ENCODE measurements at places on chromosomes 2 and 18.

GRCh38 chr18:36066686-36067054 lies 689 bp downstream of the RPRD1A start:
- no peak for DNase-seq

DNA sequence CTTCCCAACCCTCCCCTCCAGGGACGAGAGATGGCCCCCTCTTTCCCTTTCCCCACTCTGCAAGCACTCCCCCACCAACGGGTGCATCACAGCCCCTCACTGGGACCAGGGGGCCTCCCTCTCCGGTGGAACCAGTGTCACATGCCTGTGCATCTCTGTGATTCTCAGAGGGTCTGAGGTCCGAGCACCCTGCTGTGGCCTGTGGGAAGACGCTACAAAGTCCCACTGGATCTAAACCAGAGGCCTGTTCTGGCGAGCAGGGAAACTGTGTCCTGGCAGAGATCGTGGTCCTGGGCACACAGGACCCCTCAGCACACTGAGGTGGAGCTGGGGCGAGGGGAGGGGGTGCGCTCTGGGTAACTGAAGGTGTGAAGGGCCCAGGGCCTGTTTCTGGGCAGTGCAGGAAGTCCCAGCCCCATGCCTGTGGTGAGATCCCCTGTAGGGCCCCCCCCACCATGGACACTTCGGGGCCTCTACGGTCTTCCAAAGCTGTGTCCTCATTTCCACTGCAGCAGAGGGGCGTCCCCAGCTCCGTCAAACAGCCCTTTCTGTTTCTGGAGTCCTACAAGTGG lies 8.0 kb downstream of the SNORC start:
- no peak for DNase-seq

DNA sequence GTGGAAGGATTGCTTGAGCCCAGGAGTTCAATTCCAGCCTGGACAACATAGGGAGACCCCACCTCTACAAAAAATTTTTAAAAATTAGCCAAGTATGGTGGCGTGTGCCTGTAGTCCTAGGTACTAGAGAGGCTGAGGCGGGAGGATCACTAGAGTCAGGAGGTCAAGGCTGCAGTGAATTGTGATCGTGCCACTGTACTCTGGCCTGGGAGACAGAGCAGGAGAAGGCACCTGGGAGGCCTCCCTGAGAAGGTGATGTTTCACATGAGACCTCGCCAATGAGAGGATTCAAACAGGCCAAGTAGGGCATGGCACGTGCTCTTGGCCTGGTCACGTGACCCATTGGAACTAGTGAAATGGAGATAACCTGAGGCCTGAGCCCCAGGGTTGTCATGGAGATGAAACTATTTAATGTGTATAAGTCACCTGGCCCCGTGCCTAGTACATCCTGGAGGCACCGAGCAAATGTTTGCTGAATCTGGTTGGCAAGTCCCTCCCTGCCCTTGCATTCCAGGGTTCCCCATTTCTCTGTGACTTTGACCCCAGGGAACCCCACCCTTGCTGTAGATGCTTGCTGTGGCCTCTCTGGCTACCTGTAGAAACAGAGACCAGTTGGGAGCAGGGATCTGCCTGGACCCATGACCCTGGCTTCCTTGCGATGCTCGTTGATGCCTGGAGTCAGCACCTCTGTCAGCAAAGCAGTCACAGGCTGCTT lies 26.1 kb upstream of the ROCK2 start:
- DNase-seq: peak; percentile 100

DNA sequence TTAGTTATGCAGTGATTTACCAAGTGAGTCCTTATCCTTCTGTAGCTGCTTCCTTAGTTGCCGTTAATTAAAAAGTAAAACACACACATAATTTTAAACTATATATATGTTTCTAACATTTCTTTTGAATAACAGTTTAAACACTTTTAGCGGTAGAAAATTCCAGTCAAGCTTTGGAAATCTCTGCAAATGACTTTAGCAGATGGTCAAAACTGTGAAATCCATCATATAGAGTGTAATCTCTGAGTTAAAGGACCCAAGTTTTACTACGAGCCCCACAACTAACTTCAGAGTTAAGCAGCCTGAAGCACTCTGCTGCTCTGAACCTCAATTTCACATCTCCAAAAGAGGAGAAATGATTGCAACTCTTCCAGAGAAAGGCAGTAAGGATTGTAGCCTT lies 96.2 kb downstream of the FTCDNL1 start:
- no peak for DNase-seq

GRCh38 chr2:196277002-196277401 lies 105.6 kb upstream of the STK17B start:
- DNase-seq: peak; percentile 39

GRCh38 chr2:222393733-222394267 lies 30.5 kb upstream of the SGPP2 start:
- no peak for DNase-seq

- DNase-seq: no peak
Observed at GRCh38 chr2:64869126-64869525, 120.1 kb upstream of the SLC1A4 start.

- DNase-seq: no peak
Observed at GRCh38 chr2:227292314-227292713, 32.7 kb upstream of the MFF start.

- DNase-seq: no peak
Observed at GRCh38 chr2:236367506-236368289, 103.5 kb upstream of the ASB18 start.

DNA sequence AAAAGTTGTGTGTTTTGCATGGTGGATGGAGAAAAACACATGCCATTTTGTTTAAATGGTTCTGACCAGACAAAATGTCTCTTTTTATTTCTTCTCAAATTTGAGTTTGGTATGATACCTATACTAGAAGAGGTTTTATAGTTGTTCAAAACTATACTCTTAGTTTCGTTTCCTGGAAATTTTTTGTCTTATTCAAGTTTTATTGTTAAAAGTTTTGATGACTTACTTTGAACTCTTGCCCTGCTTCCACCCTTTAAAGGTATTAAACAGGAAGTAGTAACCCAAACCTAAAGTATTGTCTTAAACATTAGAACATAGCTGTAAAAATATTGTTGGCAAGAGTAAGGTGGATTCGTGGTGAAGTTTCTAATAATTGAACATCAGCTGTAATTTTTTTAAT lies 98.2 kb downstream of the BABAM2 start:
- peak; percentile 22 for DNase-seq

GRCh38 chr2:64678771-64679590 lies 25.3 kb upstream of the SERTAD2 start:
- DNase-seq: no peak

- no peak for DNase-seq
Observed at GRCh38 chr2:30068067-30068466, 78.7 kb upstream of the YPEL5 start.

- DNase-seq: no peak
Observed at GRCh38 chr2:237045449-237045848, 40.2 kb upstream of the COPS8 start.

DNA sequence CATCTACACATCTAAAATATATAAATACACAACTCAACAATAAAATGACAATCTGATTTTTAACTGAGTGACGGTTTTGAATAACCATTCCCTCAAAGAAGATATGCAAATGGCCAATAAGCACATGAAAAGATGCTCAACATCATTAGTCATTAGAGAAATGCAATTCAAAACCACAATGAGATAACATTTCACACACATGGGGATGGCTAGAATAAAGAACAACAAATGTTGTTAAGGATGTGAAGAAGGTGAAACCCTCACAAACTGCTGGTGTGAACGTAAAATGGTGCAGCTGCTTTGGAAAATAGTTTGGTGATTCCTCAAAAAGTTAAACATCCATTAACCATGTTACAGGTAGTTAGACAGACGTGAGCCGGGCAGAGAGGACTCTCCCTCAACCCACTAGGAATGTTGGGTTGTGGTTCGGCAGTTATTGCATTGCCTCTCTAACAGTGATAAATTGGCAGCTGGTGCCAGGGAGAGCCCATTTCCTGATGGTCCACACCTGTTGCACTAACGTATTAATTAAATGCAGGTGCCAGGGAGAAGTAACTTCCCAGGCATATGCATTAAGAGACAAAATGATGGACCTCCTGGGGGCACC lies 22.3 kb upstream of the DUSP2 start:
- DNase-seq: no peak

GRCh38 chr2:51778806-51779205 lies 746.9 kb upstream of the NRXN1 start:
- no peak for DNase-seq

DNA sequence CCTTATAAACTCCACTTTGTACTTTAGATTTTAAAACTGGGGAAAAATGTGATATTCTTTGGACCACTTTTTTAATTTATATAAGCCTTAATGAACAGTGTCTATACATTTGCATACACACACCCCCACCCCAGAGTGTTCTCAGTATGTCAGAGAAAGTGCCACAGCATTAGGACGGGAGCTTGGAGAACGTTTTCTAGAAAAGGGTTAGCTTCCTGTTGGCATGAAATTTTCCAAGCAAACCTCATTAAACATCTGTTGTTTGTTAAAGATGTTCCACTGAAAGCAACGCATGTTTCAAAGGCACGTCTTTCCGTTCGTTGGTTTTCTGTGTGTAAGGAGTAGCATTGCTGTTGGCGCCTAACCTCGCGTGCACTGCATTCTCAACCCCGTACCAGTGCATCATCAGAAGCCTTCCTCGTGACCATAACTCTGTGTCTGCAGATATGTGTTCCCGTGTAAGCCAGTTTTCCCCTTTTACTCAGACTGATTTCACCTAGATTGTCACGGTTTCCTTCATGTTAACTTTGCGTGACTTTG lies 228.5 kb downstream of the ALPK2 start:
- no peak for DNase-seq

GRCh38 chr2:231634951-231635875 lies 42.5 kb downstream of the TEX44 start:
- DNase-seq: no peak

DNA sequence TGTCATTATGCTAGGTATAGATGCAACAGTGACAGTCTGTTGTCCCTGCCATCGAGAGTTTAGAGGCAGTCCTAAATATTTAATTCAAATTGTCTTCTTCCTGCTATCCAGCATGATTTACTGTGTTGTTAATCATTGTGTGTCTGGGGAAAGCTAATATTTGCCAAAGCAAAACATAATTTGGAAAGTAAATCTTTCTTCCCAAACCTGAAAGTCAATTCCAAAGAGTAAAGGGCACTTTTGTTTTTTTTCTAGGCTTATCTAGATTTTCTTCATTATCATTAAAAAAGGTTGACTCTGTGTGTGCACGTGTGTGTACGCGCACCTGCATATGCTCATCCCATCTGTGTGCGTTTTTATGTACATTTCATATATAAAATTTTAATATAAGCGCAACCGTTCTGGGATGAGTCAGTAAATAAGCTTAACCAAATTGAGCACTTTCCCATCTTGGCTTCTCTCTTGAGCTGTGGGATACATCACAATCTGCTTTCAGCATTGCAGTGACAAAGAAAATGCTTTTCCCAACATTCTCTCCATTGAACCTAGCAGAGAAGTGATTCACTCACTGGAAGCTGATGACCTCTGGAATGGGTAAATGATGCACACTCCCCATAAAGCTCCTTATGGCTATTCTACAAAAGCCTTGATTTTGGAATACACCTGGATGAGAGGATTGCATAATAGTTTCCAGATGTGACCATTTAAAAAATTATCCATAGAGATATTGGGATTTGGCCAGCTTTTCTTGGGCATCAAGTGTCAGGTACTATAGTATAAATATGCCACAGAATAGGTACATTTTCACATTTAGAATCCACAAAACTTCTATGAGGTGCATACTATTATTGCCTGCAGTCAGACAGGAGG lies 488.4 kb downstream of the ADCYAP1 start:
- no peak for DNase-seq

GRCh38 chr2:109613081-109613921 lies 465 bp downstream of the SEPTIN10 start:
- DNase-seq: no peak
